Naive thymus-derived CD4-positive, alpha-beta T cell (primary cell): ENCODE measurements at places on chromosomes 1 and 21. TPM values are rescaled to one million over a fixed set of nuclear protein-coding genes. Genes with fewer than 3 reads are reported as not detected.

- H3K36me3 ChIP-seq: no peaks in the 10 kb centered on the region
- peaks cover under 1% of the 10 kb centered on the region for H3K4me1 ChIP-seq
- DNase-seq: no peak
- H3K27me3 ChIP-seq: no peaks in the 10 kb centered on the region
Measured at GRCh38 chr1:224629965-224630364, 13.8 kb downstream of the CNIH3 start.

GRCh38 chr1:26017606-26018005, 4.0 kb upstream of the EXTL1 start:
- H3K27me3 ChIP-seq: no peaks in the 10 kb centered on the region
- H3K36me3 ChIP-seq: no peaks in the 10 kb centered on the region
- no peak for DNase-seq
- H3K27ac ChIP-seq: no peak overlapping the region
- H3K4me1 ChIP-seq: no peaks in the 10 kb centered on the region

The ST3GAL3 gene
- total RNA-seq: 29.7 TPM

GRCh38 chr1:167648252-167648849, 18.3 kb downstream of the RCSD1 start:
- peak overlapping the region; percentile 49 for H3K27ac ChIP-seq
- DNase-seq: no peak
- peaks cover 1% of the 10 kb centered on the region for H3K36me3 ChIP-seq
- no peaks in the 10 kb centered on the region for H3K27me3 ChIP-seq
- H3K4me3 ChIP-seq: no peak overlapping the region
- H3K4me1 ChIP-seq: peaks cover 65% of the 10 kb centered on the region

The TTLL10 gene
- 0.80 TPM for total RNA-seq
